ENCODE measurements at places on chromosomes 5 and 9.

GRCh38 chr9:113678119-113678858 is 197.8 kb upstream of the ZNF618 start:
- DNase-seq = no peak

- DNase-seq = no peak
Observed at GRCh38 chr5:173830421-173830820, 57.7 kb upstream of the CPEB4 start.

GRCh38 chr9:96524045-96524444 is 74.1 kb downstream of the HABP4 start:
- DNase-seq = no peak

GRCh38 chr5:145920542-145921210 is 15.7 kb upstream of the SH3RF2 start:
- DNase-seq = no peak

DNA sequence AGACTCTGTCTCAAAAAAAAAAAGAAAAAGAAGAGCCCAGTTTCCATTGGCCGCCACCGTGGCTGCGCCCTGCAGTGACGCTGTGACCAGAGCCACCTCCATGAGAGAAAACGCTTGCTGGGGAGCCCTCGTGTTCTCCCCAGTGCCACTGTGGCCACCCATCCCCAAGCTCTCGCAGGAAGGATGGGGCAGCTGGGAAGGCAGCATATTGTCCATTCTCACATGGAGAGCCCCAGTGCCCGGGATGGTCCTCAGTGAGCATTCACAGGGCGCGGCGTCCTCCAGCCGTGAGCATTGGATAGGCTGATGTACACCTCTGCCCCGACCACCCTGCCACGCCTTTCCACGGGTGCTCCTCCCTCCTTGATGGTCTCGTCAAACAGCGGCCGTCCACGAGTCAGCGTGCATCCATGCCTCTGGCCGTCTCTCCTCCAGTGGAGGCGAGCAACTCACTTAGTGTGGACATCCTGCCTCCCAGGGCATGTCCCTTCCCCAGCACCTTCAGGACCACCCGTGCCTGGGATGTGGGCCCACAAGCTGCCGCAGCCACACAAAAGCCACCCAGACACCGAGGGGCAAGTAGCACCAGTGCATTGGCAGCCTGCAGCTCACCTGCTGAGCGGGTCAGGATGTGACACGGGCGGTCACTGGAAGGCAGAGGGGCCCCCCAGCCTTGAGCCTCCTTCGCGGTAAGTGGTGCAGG is 23.4 kb upstream of the SLC6A19 start:
- DNase-seq = no peak

DNA sequence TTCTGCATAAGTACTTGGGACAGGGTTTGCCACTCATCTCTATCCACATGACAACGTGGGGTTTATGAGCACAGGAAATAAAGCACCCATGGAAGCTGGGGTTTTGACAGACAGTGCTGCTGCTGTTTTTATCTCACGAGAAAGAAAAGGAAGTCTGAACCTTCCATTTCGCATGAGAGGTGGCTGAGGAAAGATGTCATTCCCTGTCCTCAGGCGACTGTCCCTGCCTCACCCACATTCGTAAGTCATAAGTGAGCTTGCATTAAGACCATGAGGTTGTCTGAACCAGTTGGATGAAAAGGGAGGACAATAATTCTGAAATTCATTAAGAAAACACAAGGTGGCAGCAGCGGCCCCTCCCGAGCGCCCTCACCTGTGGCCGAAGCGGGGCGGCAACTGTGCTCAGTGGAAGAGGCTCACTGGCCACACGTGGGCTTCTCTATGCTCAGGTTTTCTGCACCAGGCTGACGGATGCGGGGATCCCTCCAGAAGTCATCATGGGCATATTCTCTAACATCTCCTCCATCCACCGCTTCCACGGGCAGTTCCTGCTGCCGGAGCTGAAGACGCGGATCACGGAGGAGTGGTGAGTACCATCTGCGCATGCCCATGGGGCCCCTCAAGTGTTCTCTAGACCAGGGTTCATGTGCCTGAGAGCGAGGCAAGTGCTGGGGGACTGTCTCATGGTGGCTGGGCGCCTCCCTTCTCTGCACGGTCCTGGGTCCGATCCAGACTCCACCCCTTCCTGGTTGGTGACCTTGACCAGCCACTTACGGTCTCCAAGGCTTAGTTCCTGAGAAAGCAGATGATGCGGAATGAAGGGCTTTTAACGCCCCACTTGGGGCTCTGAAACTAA is 54.7 kb upstream of the SUSD3 start:
- DNase-seq = peak; percentile 33

DNA sequence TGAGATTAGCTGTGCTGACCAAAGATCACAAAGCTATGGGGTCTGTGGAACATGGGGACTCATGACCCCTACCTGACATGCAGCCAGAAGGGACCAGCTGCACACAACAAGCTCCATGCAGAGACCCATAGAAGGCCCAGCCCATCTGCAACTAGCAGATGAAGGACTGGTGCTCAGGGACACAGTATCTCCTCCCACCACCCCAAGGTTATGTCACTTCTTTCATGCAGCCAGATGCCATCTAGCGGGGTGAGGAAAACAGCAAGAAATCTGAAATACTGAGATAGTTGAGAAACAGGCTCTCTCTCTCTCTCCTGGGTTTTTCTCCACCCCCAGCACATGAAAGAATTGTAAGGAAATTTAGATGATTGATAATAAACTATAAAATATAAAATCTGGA is 161.3 kb upstream of the DAPK1 start:
- DNase-seq = no peak

DNA sequence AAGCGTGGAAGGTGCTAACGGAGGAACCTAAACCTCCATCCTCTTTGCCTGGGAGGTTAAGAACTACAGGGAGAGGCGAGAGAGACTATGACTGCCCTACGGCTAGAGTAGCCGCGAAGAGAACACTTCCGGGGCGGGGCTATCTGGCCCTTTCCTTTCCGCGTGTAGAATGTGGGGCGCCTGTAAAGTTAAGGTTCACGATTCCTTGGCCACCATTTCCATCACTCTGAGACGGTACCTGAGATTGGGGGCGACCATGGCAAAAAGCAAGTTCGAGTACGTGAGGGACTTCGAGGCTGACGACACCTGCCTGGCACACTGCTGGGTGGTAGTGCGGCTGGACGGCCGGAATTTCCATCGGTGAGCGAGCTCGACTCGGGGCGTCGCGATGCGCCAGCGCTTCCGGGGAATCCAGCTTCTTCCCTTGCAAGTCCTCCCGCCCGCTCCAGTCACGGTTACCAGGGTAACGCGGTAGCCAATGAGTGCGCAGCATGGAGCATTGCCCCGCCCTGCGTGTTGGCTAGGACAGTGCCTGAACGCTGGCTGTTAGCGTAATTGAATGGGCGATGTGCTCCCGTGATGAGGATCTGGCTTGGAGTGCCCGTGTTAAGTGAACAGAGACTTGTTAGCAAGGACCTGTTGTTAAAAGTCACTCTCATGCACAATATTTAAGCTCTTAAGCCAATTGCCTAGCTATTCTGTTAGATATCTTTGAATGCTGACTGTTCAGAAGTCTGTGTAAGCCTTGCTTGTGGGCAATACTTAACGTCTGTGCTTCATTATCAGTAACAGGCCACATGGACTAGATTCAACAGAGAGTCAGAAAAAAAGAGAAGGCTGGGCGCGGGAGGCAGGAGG is at the start of gene THG1L:
Gene THG1L (plus strand): TSS at position 149 of the 858 bp plus-strand sequence. CDS start 21 bp downstream, at position 170.
- DNase-seq = peak; percentile 93

GRCh38 chr5:116810951-116811350 is 236.3 kb upstream of the SEMA6A start:
- DNase-seq = no peak

- no peak for DNase-seq
Observed at GRCh38 chr9:5336688-5337087, 3.0 kb downstream of the RLN1 start.

DNA sequence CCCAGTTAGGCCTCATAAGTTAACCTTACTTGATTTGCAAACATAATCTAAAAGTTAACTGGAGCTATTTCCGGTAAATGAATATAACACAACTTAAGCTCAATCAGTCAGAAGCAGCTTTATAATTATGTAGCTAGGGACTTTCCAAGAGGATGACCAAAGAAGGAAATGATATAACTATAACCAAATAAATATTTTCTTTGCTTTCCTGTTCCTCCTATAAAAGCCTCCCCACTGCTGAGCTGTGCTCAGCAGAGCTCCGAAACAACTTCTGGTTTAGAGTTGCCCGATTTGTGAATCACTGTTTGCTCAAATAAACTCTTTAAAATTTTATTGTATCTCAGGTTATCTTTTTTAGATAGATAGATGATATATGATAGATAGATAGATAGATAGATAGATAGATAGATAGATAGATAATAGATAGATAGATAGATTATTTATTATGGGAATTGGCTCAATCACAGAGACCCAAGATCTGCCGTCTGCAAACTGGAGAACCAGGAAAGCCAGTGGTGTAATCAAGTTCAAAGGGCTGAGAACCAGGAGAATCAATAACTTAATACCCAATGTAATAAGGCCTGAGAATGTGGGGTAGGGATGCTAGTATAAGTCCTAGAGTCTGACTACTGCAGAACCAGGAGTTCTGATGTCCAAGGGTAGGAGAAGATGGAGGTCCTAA is 19.3 kb upstream of the TMEM161B start:
- DNase-seq = no peak

- DNase-seq = no peak
Observed at GRCh38 chr5:138448481-138449398, 9.9 kb downstream of the REEP2 start.

GRCh38 chr5:68378204-68378820 is 162.8 kb downstream of the PIK3R1 start:
- DNase-seq = no peak

GRCh38 chr5:157378509-157378908 is 81.5 kb upstream of the NIPAL4 start:
- DNase-seq = no peak

GRCh38 chr9:31774571-31774970 is 609.9 kb upstream of the ACO1 start:
- no peak for DNase-seq

DNA sequence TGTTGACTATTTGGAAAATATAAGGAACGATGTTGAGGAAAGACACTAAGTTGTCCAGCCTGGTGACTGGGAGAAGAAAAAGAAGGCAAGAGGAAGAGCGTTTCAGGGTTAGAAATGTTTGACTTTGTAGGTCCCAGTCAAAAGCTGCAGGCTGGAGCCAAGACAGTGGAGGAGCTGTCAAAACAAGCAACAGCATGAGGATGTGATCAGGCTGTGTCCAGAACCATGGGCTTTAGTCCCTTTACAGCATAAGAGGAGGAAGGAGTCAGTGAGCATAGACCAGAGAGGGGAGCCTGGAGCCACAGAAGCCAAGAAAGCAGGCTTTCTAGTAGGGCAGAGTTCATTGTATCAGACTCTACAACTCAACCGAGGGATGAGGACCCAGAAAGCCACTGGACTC is 658.5 kb downstream of the BNC2 start:
- no peak for DNase-seq

DNA sequence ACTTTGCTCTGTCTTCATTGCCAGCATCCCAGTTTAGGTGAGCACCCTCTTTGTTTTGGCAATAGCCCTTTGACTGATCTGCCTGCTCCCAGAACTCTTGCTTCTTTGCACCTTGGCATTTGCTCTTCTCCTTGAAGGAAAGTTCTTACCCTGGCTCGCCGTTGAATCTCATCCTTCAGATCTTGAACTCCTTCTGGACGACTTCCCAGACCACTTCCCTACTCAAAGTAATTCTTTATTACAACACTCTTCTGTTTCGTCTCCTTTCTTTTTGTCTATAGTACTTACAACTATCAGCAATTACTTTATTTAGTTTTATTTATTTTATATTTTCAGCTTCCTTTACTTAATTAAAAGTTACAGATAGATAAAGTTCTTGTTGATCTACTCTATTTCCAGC is 1510.1 kb downstream of the MAT2B start:
- DNase-seq = no peak

DNA sequence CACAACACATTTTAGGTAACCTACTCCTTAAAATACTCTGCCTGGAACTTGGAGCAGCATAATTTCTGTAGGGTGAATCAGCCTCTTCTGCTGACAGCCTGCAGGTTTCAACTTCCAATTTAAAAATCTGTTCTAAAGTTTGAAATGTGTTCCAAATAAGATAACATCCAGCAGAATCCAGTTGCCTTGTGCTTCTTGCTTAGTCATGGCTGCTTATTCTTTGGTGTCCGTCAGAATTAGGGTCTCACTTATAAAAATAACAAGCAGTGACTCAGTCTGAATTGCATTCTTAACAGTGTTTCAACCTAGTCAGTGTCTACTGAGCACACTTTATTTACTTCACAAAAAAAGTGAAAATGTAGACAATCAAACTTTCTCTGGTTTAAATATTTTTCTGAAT is 3.7 kb downstream of the CDH6 start:
- no peak for DNase-seq

- DNase-seq = no peak
Observed at GRCh38 chr9:20553558-20554149, 68.6 kb downstream of the MLLT3 start.

DNA sequence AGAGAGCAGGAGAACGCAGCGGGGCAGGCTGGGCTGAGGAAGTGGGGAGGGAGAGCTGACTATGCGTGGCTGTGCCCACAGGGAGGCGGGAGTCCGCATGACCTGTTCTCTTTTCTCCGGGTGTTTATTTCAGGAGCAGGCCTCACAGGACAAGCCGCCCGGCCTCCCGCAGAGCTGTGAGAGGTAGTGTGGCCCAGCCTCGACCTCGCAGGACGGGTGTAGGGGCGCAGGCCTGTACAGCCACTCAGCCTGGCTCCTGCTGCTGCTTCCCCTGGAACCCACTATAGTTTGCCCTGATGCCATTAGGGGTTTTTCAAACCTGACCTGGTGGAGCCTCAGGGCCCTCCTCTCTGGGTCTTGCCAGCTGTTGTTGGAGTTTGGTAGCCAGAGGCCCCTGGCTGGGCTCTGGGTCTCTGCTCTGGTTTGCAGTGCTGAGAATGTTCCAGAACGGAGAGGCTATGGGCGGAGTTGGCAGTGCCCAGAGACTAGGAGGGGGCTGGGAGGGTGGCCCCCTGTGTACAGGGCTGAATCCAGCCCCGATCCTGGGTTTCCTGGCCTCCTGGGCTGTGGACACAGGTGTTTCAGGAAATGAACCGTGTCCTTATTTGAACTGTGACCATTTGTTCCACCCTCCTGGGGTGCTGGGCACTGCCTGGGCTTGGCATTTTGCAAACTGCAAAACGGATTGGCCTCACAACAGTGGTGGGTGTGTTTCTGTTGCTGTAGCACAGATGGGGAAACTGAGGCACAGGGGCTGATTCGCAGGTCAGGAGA is 78.8 kb downstream of the WNK2 start:
- no peak for DNase-seq

DNA sequence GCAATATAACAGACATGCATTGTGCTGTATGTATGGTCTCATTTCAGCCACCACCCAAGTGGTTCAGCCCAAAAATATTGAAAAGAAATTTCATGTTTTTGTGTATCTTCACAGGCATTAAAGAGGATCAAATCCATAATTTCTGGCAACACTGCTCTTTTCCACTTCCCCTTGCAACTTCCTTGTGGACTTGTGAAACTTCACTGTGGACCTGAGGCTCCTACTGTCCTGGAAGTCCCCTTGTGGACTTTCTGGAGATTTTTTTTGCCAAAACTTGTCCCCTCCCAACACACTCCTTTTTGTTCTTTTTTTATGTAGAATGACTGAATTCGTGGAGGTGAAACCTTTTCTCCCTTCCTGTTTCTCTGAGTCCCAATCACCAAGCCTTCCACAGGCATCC is 14.3 kb downstream of the OTULINL start:
- no peak for DNase-seq

- DNase-seq = no peak
Observed at GRCh38 chr5:56827049-56827448, 11.7 kb downstream of the MAP3K1 start.
